Activated CD4-positive, alpha-beta T cell treated with anti-CD3 and anti-CD28 coated beads, Interleukin-2, amount 50 U/mL, for 24 hours (primary cell): ENCODE measurements at places on chromosomes 7 and 10.

GRCh38 chr7:112084520-112084971 lies 121.7 kb downstream of the DOCK4 start:
- no peak for DNase-seq

GRCh38 chr10:84987039-84987438 lies 658.6 kb downstream of the CCSER2 start:
- no peak for DNase-seq

DNA sequence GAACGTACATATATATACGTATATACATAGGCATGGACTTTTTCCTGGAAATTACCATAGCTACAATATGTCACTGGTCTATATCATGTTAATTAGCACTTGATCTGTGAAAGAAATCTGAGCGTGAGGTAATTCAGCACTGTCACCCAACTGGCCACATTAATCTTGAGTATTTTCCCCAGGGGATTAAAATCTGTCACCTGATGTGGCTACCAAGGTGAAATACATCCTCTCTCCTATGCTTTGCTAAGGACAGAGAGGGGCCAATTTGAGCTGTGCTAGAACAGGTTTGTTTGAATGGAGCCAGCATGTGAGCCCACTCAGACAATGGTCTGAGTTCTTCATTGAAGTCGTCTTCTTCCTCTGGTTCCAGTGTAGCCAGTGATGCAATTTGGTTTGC lies 33.3 kb downstream of the CYCS start:
- DNase-seq = no peak

DNA sequence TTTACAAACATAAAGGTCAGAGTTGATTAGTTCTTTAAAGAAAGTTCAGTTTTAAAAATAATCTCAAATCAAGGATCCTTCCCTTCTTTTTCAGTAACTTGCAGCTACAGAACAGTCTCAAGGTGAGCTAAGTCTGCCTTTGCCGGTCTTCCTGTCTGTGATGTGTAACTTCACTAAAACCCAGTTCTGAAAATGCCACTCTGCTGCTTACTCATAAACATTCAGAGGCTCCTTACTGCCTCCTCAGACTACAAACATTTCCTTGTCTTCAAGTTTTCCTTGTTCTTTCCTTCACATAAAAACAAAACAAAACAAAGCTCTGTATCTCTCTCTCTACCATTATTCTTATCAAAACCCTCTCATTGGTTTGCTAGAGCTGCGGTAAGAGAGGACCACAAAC lies 128.7 kb downstream of the ETV1 start:
- no peak for DNase-seq

GRCh38 chr7:104656467-104656866 lies 328.1 kb downstream of the LHFPL3 start:
- DNase-seq = no peak

DNA sequence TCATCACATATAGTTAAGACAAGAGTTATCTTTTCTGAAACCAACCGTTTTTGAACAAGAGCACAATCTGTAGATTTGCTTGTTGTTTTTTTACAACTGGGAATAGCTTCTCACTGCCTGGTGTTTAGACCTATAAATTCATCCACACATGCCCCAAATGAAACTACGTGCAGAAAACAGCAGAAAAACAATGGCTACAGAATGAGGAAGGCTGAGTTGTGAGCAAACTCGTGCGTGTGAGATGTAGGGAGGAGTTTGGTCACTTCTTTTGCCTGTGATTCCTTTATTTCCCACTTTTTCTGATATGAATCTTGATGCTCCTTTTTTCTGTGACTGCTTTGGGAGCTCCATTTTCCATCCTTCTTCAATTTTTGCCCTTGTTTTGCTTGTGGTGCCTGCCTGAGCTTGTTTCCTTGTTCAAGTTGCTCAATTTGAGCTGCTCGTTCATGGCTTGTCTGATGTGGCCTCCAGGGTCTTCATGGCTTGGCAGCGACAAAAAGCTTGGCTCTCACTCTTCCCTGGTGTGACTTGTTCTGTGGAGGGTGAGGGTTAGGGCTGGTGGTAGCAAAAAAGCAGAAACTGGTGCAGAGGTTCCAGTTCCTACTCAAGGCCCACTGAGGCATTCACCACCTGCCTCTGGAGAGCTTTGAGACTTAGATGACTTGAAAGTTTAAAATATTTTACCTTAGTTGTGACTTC lies 76.9 kb downstream of the ZNF365 start:
- no peak for DNase-seq

- DNase-seq = no peak
Observed at GRCh38 chr7:138785587-138786437, 12.0 kb upstream of the TMEM213 start.

GRCh38 chr10:31321396-31321941 lies 2.5 kb downstream of the ZEB1 start:
- no peak for DNase-seq

GRCh38 chr7:27152816-27153442 lies 546 bp upstream of the HOXA3 start:
- DNase-seq = no peak

GRCh38 chr10:43177595-43177994 lies 39.4 kb downstream of the CSGALNACT2 start:
- DNase-seq = no peak

DNA sequence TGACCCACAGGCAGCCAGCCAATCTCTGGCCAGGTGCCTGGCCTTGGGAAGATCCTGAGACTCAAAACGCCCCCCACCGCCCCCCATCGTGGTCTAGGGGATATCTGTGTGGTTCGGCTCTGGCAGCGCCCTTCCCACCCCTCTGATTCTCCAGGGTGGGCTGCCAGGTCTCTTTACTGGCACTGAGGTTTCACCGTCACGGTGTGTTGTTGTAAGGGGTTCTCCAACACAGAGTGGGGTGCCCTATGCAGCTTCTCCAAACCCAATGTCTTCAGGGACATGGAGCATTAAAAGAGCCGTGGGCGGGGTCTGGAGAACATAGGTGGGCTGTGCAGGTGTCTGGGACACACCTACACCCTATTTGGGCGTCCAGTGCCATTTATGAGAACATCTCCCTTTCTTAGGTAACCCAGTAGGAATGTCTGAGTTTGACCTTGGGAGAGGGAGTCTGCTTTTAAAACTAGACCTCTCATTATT lies 1.5 kb downstream of the MAFK start:
- DNase-seq = no peak

DNA sequence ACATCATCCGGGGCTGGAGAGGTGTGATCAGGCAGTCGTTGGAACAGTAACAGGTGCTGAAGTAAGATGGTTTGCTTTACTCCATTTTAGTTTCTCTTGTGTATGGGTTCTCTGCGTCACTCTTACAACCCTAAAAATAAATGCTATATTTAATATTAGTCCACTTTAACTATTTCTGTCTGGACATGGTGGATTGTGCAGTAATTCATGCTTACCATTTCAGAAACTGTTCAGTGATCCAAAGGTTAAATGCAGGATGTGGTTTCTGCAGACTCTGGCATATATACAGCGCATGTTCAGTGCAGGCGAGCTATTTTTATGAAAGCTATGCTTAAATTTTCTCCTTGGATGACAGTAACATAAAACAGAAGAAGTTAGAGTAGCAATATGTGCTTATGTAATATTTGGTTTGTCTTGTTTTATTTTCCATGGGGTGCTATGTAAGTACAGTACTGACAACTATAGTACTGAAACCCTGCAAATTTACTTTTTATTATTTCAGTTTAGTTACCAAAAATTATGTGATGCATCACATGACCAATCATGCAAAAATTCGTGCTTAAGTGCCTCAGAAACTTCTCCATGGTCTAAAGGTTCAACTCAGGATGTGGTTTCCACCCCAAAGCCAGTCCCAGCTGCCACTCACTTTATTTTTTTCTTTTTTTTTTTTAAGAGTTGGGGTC lies 46.6 kb upstream of the GRID1 start:
- DNase-seq = no peak

DNA sequence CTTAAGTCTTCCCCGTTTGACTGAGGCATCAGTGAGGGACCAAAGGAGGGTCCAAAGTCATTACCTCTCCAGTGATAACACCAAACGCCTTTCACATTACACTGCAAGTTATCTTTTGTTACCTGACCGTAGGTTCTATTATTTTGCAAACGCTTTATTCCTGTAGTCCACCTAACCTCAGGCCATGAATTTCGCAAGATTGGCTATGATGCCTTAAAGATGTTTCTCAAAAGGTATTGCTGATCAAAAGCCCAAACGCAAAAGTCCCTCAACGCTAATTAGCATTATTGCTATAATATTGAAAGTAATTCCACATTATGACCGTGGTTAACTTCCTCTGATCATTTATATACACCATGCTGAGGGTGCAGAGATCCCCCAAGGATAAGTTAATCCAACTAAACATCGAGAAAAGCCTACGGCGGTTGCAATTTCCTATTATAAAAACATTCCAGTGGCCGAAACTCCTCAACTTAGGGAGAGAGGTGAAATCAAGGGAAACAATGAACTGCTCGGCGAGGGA lies 649 bp downstream of the DNA2 start:
- DNase-seq = no peak

DNA sequence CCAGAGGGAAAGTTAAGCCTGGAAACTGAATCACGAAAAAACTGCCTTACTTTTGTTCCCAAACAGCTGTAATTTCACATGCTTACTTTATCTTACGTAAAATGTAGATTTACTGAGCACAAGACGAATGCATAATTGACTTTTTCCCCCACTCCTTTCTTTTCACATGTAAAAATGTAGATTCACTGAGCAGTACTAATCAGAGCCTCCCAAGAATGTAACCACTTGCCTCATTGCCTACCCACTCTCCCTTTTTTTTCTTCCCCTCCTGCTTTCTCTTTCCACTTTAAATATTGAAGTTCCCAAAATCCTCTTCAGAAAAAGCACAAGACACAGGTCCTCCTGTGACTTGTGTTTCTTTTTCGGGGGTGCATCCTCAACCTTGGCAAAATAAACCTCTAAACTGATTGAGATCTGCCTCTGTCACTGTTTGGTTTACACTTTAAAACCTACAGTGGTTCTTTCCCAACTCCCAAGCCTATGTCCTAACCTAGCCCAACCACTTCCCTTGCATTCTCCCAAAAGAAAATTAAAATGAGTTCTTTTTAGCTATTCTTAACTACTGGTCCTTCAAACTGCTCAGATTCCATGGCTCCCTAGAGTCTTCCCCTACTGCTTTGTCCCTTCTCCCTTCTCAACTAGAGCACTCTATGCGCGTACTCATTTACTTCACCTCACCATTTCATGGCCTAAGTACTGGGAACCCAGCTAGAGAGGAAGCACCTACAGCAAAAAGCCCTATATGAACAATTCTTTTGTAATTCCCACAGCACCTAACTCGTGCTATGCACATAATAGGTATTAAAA lies 236.6 kb upstream of the MKLN1 start:
- DNase-seq = no peak

DNA sequence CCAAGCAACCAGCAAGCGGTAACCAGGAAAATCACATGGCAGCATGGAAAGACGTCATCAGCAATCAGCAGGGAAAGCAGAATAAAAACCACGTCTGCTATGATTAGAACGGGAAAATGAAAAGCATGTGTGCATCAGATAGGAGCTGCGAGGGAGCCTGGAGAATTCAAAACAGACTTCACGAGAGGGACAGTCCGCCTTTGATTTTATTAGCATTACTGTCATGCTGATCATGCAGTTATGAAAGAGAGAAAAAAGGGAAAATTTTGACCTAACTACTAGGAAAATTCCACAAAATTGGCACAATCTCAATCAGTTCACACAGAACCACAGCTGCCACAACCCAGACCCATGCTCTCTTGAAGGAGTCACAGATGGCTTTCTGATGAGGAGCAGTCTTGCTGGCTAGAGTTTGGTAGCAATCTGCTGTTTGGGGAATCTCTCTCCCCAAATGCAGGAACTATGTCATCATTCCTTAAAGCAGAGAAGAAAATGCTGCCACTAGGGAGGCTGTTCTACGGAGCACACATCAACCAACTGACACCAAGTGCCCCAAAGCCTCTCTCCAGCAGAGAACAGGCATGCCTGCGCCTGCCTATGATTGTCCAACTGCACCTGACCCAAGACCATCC lies 295.9 kb downstream of the TNS3 start:
- DNase-seq = no peak

DNA sequence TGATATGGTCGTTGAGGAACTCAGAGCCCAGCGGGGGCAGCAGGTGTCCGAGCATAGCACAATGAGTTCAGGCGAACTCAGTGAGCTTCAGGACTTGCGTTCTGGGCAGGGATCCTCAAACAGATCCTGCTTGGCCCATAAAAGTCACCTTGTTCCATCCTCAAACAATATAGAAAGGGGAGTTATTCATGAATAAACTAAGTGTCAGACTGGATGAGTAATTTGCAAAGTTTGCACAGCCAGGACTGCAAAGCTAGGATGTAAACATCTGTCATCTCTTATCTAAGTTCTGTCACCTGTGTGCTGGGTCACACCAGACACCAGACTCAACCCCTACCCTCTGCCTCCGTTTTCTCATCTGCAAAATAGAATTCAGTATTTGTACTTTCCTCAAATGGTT lies 58.0 kb upstream of the PFKP start:
- no peak for DNase-seq

GRCh38 chr7:105028004-105028403 lies 14.0 kb downstream of the KMT2E start:
- DNase-seq = no peak

DNA sequence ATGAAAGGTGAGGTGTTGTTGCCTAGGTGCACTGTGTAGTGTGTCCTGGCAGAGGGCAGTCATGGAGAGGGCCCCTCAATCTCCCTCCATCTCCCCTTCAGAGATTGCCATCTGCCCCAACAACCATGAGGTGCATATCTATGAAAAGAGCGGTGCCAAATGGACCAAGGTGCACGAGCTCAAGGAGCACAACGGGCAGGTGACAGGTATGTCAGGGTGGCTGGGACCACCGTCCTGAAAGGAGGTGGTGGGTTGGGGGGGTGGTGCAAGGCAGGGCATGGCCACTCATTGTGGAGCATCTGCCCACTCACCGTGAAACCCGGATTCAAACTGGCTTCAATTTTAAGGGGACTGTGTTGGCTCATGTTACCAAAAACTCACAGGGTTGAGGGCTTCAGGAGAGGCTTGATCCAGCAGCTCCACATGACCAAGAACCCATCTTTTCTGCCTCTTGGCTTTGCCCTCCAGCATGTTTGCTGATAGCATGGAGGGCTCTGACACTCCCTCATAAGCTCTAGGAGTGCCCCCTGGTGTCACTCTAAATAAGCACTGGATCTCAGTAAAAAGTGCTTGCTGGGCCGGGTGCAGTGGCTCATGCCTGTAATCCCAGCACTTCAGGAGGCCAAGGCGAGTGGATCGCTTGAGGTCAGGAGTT lies 12.2 kb downstream of the ARPC1B start:
- DNase-seq = no peak

GRCh38 chr7:113487925-113488731 lies 369.8 kb upstream of the SMIM30 start:
- no peak for DNase-seq

DNA sequence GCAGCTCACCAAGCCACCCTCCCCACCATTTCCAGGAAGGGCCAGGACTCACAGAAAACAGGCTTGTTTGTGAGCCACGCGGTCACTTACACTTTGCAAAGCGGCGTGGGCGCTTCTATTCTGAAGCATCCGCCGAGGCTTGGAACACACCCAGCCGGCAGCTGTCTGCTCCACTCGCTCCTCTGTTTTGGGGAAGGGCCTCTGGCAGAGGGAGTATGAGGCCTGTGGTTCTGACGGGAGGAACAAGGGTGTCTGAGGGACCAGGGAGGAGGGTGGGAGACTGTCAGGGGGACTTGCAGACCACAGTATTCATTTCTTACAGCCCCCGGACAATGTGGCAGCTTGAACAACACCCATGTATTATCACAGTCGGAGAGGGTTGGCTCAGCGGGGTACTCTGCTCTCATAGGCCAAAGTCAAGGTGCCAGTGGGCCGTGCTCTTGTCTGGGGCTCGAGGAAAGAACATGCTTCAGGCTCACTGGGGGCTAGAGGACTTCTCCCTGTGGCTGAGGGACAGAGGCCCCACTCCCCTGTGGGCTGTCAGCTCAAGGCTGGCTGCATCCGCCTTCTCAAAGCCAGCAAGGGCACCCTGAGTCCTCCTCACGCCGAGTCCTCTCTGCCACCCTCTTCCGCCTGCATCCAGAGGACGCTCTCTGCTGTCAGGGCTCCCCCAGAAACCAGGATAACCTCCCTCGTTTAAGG lies 60.4 kb upstream of the FAM20C start:
- no peak for DNase-seq
